AG09309 (cell line): ENCODE measurements at places on chromosomes 7 and 10.

GRCh38 chr10:126803394-126803793 is 101.8 kb upstream of the DOCK1 start:
- no peak for DNase-seq

GRCh38 chr7:37781156-37781555 is 67.2 kb upstream of the NME8 start:
- DNase-seq = no peak

DNA sequence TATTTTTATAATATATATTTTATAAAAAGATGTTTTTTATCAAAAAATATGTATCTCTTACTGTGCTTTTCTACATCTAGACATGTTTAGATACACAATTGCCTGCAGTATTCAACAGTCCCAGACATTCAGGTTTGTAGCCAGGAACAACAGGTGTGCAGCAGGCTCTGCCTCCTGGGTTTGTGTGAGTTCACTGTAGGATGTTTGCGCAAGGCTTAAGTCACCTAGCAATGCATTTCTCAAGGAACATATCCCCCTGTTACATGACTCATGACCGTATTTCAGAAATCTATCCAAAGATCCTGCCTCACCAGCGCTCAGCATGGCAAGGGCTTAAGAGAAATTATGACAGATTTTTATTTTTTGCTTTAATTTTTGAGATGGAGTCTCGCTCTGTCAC is 41.5 kb downstream of the PITRM1 start:
- no peak for DNase-seq

- no peak for DNase-seq
Observed at GRCh38 chr7:4824120-4824775, 37.6 kb downstream of the PAPOLB start.

DNA sequence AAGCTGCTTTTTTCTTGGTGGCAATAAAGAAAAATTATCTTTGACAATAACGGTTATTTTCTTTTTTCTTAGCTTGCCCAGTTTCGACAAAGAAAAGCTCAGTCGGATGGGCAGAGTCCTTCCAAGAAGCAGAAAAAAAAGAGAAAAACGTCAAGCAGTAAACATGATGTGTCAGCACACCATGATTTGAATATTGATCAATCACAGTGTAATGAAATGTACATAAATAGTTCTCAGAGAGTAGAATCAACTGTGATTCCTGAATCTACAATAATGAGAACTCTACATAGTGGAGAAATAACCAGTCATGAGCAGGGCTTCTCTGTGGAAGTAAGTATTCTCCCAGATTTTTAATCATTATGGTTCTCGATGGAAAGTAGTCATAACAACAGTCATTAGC is 33.0 kb downstream of the AKAP9 start:
- no peak for DNase-seq

DNA sequence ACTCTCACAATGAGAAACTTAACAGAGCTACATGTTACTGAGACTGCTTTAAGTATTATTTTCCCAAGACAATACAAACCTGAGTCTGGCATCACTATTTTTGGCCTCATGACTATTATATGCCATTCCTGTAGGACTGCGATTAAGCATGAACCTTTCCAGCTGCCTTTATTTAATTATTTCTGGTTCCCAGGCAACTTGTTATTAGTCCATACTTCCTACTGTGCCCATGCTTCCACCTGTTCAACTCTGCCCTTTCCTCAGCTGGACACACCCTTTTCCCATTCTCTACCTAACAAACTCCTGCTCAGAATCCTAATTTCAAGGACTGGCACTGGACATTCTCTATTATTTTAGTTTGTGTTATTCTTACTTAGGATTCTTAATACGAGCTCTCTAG is 8.1 kb upstream of the CROT start:
- no peak for DNase-seq

DNA sequence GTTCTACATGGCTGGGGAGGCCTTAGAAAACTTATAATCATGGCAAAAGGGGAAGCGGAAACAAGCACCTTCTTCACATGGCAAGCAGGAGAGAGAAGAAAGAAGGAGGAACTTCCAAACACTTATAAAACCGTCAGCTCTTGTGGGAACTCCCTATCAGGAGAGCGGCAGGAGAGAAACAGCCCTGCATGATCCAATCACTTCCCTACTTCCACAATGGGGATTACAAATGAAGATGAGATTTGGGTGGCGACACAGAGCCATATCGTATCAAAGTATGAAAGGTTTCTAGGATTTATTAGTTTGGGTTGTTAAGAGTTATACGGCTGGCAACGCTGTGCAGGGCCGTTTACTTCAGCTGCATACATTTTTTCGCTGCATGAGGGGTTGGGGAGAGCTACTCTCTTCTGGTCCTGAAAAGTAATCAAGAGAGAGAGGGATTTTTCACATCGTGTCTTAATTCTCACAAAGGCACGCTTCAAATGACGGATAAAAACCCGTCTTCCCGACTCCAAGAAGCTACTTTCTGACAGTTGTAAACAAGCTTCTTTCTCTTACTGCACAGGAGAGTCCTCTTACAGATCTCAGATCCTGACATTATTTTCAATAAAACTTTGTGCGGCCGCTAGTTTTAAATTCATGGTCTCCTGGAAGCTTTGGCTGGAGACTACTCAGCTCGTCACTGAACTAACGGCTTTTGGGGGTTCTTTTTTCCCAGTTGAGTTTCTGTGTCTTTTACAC is 751 bp upstream of the GTPBP10 start:
- DNase-seq = peak; percentile 7

- DNase-seq = no peak
Observed at GRCh38 chr7:33420311-33420940, 291.1 kb downstream of the BBS9 start.

GRCh38 chr7:75772081-75773077 is at the start of gene CCL26:
CCL26 (minus strand) TSS chr7:75772211; CDS start chr7:75772176, 35 bp downstream.
- DNase-seq = peak; percentile 87

GRCh38 chr7:154996101-154996500 is 6.8 kb downstream of the PAXIP1 start:
- no peak for DNase-seq

- DNase-seq = no peak
Observed at GRCh38 chr7:2996141-2996540, 47.5 kb downstream of the CARD11 start.

DNA sequence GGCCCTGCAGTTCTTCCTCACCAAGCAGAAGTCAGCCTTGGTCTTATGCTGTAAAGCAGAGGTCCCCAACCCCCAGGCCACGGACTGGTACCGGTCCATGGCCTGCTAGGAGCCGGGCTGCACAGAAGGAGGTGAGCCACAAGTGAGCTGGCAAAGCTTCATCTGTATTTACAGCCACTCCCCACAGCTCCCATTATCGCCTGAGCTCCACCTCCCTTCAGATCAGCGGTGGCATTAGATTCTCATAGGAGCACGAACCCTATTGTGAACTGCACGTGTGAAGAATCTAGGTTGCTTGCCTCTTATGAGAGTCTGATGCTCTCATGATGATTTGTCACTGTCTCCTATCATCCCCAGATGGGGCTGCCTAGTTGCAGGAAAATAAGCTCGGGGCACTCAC is 87.6 kb upstream of the NEBL start:
- no peak for DNase-seq

DNA sequence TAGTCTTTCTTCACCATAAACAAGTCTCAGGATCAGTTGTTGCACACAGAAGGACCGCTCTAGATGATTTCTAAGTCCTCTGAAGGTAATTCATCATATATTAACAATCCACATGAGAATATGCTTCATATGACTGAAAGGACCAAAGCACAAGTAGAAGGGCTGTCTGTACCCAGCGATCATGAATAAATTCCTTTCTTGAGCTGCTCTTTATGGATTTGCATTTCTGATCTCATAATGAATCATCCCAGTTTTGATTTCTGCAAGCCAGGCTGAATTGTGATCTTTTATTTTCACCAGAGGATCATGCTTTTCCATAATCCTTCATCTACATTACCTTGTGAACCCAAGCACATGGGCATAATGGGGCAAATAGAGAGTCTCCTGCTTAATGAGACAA is 675.6 kb downstream of the MAGI2 start:
- no peak for DNase-seq

GRCh38 chr7:74575083-74575784 is 82.3 kb upstream of the GTF2I start:
- DNase-seq = no peak

GRCh38 chr10:98795467-98795866 is 348.7 kb upstream of the HPS1 start:
- no peak for DNase-seq

- DNase-seq = no peak
Observed at GRCh38 chr10:130967784-130968183, 343.7 kb downstream of the TCERG1L start.

- no peak for DNase-seq
Observed at GRCh38 chr7:92723943-92724342, 112.4 kb downstream of the CDK6 start.

DNA sequence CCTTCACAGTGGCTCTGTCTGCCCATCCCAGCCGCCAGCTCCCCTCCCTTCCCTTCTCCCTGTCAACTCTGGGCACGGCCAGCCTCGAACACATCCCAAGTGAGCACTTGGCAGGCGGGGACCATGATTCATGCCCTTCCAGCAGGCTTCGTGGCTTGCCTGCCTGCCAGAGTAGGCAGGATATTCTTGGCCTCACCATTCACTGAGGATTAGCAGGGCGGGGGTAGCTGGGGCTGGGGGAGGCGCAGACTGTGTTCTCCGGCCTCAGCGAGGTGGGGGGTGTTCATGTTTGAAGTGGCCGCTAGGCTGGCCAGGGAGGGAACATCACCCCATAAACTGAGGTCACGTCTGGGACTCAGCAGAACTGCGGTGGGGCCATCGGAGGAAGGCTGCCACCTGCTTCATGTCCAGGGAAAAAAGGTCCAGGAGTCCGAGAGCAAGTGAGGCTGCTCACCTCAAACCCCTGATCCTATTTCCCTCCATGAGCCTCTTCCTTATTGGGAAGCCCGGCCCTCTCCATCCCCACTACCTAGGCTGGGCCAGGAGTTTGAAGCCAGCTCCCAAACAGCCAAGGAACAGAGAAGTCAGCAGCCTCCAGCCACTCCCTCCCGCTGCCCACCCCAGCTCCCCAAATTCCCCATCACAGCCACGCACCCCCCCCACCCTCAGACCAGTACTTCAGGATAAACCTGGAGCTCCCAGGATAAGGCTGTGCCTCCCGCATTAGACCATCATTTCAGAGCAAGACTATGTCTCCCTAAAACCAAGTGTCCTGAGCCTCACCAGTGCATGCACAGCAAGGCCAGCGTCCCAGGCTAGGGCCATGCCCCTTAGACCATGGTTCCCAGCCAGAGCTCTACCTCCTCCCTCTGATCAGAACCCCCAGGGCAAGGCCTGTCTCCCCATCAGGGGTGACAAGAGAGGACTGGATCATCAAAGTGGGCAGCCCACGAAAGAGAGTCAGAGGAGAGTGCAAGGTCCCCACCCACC is 42.8 kb upstream of the RABGEF1 start:
- DNase-seq = peak; percentile 39

DNA sequence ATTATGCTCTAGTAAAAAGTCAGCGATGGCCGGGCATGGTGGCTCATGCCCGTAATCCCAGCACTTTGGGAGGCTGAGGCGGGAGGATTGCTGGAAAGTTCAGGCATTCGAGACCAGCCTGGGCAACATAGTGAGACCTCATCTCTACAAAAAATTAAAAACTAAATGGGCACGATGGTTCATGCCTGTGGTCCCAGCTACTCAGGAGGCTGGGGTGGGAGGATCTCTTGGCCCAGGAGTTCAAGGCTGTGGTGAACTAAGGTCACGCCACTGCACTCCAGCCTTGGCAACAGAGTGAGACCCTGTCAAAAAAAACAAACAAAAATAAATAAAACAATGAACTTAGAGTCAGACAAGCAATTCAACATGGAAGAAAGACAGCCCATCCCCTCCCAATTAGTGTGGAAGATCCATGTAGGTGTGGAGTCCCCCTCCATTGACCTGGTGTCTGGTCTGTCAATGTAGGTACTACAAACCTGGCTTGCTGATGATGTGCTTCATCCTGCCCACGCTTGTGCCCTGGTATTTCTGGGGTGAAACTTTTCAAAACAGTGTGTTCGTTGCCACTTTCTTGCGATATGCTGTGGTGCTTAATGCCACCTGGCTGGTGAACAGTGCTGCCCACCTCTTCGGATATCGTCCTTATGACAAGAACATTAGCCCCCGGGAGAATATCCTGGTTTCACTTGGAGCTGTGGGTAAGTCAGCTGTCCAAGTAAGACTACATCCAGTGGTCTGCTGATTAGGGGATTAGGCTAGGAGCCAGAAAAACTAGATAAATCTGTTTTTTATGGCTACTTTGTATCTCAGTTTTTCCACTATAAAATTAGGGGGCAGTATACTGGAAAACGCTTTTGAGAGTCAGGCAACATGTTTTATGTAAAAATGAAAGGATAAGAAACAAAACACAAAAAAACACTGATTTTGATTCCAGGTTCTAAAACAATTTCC is 9.3 kb downstream of the SCD start:
- DNase-seq = no peak
